ENCODE measurements at places on chromosomes 13 and 19.

- no peak for DNase-seq
Observed at GRCh38 chr13:58573743-58574142, 942.2 kb downstream of the PCDH17 start.

GRCh38 chr13:32889986-32890565 is 126.1 kb upstream of the KL start:
- no peak for DNase-seq

DNA sequence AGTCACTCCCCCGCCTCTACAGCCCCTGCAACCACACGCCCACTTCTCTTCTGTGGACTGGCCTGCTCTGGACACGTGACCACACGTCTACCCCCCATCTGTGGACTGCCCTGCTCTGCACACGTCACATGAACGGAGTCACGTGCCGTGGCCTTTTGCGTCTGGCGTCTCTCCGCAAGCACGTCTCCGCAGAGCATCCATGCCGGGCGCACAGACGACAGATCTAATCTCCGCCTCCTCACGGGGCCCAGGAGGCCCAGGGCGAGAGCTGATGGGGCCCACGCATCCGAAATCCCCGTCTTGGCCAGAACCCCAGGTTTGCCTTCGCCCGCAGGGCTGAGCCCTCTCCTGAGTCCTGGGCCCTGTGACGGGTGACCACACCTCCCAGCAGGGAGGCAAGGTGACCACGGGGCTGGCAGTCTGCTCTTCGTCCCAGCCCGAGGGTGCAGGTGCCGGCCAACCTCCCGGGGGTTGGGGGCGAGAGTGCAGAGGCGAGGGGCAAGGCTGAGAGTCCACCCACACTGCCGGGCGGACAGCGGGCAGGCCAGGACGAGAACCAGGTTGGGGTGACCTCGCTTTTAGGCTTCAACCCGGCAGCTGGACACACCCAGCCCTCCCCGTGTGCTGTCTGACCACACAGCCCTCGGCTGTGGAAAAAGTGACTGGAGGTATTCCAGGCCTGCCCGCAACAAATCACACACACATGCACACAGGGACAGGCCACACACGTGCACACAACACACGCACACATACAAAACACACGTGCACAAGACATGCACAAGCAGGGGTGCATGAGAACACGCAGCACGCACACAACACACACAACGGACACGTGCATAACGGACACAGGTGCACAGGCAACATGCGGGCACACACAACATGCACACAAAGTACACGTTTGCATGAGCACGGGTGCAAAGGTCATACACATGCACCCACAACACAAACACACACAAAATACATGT is 3.9 kb downstream of the SBNO2 start:
- no peak for DNase-seq

- no peak for DNase-seq
Observed at GRCh38 chr13:45975337-45975736, 77.2 kb downstream of the ZC3H13 start.

DNA sequence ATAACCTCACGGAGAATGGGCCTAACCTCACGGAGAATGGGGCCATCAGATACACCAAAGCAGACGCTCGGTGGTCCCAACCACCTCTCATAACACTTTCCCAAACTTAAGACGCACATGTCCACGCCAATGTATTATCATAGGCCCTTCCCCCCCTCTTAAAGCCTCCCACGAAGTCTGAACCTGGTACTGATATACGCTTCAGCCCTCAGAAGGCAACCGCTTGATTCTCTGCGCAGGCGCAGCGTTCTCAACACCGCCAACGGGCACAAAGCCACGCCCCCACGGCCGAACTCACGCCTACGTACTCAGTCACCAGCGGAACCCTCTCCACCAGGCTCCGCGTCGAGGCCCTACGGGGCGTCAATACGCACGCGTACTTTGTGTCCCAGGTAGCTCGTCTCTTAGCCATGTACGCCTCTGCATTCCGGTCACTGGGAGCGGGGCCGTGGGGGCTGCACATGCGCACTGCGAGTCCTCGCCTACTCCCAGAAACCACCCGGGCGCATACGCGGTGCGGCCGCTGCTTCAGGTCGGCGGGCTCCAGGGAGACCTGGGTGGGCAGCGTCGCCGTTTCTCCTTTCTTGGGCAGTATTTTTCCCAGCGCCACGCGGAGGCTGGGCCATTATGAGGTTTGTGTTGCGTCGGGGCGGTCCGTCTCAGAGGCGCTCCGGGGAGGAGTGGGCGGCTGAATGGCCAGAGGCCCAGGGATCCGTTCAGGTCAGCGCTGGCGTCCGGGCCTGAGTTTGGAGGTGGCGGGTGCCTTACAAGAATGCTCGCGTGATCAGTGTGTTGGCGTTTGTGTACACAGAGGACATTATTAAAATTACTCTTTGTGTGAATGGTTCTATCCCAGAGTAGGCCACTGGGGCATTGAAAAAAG is 25.3 kb downstream of the ZNF582 start:
- peak; percentile 84 for DNase-seq

GRCh38 chr13:111007209-111007608 is 92.3 kb upstream of the ANKRD10 start:
- no peak for DNase-seq

All from NCI-H2029 treated with DMSO at 0.1 percent for 48 hours (cell line).